ENCODE measurements at places on chromosomes 16 and 17. TPM values are rescaled to one million over a fixed set of nuclear protein-coding genes. Genes with fewer than 3 reads are reported as not detected.

LAT gene
- polyA plus RNA-seq: 16.6 TPM

AURKB gene
- 3.6 TPM for polyA plus RNA-seq

KRTAP4-6 gene
- polyA plus RNA-seq: not detected

CLN3 gene
- polyA plus RNA-seq: 50.1 TPM

TPSG1 gene
- 0.03 TPM for polyA plus RNA-seq

EVI2A gene
- 17.1 TPM for polyA plus RNA-seq

OR2C1 gene
- not detected for polyA plus RNA-seq

All from lung (tissue), 17 donors.